ENCODE measurements at places on chromosomes 12 and 14. TPM values are rescaled to one million over a fixed set of nuclear protein-coding genes. Genes with fewer than 3 reads are reported as not detected.

The KERA gene
- total RNA-seq, result 0.31 TPM

The SDR9C7 gene
- 0.31 TPM for total RNA-seq

The NPFF gene
- total RNA-seq, result not detected

The DEPDC4 gene
- total RNA-seq, result 1.3 TPM

The EPYC gene
- total RNA-seq, result not detected

The GCN1 gene
- total RNA-seq, result 97.3 TPM

The SIRT4 gene
- total RNA-seq, result 2.2 TPM

Measured in parietal lobe (tissue), 2 donors.